Right atrium auricular region (tissue), 2 donors: ENCODE measurements at places on chromosomes 7 and 10. TPM values are rescaled to one million over a fixed set of nuclear protein-coding genes. Genes with fewer than 3 reads are reported as not detected.

- no peak for DNase-seq
Measured at GRCh38 chr7:130491841-130492522, at the start of gene MEST. Gene MEST, plus strand, starts transcription at chr7:130492085. Its CDS starts 229 bp downstream, at chr7:130492314.

DNA sequence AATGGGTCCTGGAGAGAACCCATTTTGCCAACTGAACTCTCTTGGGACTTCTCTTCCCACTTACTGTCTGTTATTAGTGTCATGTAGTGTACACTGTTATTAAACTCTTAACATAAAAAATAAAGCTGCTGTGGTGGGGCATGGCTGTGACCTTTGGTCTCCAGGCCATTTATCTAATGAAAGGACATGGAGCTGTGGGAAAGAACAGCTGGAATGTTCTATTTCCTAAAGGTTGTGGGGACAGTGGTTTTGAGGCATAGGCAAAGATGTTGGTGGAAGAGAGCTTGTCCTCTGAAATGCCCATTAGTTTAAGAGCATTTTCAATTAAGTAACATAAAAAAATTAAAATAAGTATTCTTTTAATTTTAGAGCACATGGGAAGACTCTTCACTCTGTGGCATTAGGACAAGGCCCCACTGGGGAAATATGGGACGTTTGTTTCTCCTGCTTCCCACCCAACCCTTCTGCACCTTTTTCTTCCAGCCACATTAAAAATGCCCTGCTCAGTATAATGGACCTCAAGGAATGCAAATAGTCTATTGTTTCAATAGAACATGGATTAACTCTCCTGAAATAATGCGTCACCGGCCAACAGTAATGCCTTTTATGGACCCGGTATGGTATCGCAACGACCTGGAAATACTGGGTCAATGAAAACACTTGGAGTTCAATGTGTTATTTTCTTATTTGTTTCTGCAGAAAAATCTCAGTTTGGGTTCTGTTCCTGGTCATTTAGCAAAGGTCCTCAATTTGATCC lies 149.6 kb downstream of the BUB3 start:
- no peak for DNase-seq

DNA sequence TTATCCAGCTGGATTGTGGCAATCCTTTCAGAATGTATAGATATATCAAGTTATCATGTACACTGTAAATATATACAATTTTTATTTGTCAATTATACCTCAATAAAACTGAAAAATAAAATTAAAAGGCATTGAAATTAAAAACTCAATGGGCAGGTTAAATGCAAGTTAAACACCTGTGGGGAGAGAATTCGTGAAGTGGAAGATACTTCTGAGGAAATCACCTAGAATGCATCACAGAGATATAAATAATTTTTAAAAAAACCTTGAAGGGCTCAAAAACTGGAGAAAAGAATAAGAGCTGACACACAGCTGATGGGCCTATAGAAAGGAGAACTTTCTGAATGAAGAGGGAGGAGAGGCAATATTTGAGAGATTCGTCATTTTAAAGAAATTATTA lies 37.2 kb upstream of the DRGX start:
- DNase-seq: no peak

- no peak for DNase-seq
Measured at GRCh38 chr10:14740684-14741247, 33.9 kb downstream of the FAM107B start.

GRCh38 chr10:96747734-96748550 lies 27.6 kb upstream of the PIK3AP1 start:
- DNase-seq: no peak

DNA sequence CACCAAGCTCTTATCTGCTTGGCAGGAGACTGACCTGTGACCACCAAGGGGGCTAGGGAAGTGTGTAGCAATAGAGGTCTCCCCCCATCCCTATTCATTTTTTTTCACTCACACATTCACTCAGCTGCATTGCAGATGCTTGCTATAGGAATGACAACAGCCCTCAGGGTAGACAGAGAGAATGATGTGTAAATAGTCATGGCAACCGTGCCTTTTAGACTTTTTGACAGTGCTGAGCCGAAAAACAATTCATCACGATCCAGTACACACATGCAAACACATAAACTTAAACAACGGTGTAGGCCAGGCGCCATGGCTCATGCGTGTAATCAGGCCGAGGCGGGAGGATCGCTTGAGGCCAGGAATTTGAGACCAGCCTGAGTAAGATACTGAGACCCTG lies 7.6 kb upstream of the ELN start:
- no peak for DNase-seq

DNA sequence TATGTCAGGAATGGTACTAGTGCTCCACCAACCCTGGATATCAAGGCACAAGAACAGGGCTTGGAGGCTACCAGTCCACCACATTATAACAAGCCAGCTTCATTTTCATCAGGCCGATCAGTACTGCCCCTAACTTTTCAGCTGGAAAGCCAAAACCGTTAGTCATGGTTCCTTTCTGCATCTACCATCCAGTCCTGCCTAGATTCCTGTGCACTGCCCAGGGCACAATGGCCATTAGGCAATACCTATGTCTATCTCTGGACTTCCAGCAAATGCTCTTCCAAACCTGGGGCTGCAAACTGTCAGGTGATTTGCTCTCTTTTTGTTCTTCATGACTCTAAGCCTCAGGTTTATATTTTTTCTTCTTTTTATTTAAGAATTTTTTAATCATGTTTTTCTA lies 937.7 kb downstream of the SORCS1 start:
- no peak for DNase-seq

- DNase-seq: no peak
Measured at GRCh38 chr10:70124415-70124814, 8.2 kb downstream of the AIFM2 start.

- DNase-seq: no peak
Measured at GRCh38 chr7:44574287-44574872, 672 bp upstream of the DDX56 start.

DNA sequence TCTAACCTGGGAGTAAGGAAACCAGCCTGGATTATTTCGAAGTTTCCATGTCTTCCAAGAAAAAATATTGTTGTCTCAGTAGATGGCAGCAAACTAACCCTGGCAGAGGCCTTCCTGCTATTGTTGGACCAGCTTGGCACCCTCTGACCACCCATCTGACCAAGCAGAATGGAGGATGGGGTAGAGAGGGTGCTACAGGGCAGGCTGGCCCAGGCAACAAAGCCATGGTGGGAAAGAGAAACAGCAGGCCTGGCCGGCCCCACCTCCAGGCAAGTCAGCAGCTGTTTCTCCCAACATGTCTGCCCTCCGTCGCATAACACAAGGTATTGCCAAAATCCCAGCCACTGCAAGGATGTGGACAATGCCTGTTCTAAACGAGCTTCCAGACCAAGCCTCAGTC lies 95.0 kb downstream of the FAM53B start:
- DNase-seq: no peak

DNA sequence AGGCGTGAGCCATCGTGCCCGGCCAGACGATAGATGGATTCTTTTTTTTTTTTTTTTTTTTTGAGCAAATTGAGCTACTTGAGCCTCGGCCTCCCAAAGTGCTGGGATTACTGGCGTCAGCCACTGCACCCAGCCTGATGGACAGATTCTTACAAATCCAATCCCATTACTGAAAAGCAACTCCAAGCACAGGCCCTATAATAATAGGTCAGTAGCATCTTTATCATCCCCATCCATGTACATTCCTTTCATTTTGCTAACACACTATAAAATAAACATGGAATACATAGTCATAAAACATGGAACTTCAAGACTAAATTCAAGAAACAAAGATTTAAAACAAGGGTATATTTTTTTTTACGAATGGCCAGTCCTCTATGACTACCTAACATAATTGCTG lies 16.0 kb upstream of the RSBN1L start:
- DNase-seq: no peak

GRCh38 chr7:45143616-45144015 lies 14.0 kb upstream of the RAMP3 start:
- no peak for DNase-seq

GRCh38 chr7:98755138-98755898 lies 114.5 kb downstream of the TMEM130 start:
- DNase-seq: no peak

DNA sequence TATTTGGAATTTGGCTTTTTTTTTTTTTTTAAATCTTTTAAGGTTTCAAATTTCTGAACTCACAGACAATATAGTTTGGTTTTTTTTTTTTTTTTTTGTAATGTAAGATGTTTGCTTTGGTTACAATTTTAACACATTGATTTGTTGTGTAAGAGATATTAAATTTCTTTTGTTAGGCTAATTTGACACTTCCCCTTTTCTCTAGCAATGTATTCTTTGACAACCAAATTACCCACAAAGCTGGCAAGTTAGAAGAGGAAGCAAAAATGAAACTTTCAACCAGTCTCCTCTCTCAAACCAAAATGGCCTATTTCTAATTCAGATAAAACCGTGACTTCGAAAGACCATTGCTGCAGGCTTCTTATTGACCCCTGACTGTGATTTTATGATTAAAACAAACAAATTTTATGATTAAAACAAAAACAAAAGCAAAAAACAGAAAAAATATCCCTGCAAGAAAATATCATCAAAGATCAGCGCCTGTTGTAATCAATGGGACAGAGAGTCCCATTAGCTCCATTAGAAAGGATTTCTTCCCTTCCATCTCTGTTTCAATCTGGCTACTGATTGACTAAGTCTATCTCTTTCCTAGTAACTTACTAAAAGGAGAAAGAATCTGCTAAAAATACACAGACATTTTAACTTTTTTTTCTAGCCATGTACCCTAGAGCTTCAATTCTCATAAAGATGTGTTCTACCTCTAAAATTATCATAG lies 489.2 kb downstream of the MDFIC start:
- no peak for DNase-seq

- no peak for DNase-seq
Measured at GRCh38 chr7:125592331-125592730, 662.7 kb upstream of the POT1 start.

DNA sequence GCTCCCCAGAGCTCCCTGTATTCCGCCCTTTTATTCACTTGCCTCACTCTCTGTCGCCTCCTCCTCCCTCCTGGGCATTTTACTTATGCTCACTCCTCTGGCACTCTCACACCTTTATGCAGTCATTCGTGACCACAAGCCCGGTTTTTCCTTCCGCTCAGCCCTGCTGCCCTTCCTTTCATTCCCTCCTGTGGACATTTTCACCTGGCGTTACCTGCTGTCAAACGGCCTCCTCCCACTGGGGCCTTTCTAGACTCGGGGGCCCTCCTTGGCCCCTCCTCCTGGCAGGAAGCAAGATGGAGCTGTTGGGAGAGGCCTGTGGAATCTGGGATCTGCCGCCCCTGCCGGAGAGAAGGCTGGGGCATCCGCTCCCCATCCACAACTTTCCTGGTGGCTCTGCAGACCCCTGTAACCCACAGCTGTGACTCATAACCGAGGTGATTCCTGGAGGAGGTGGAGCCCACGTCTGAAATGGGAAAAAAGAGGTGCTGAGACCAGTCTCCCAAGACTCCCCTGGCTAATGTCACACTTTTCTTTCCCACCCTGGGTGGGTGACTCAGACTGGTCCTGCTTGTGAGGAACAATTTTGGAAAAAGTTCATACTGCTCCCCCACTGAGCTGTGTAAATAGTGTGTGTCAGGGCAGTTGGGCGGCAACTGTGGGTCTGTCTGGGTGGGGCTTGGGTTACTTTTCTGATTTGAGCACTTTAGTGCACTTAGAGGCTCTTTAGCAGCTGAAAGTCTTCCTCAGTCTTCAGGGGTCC lies 1.2 kb downstream of the VCL start:
- DNase-seq: peak; percentile 73

GRCh38 chr10:60905580-60905979 lies 38.4 kb downstream of the RHOBTB1 start:
- no peak for DNase-seq

The LRRD1 gene
- total RNA-seq: 0.30 TPM

The OPN1SW gene
- not detected for total RNA-seq

The ASAH2 gene
- total RNA-seq: 1.8 TPM

The CREB3L2 gene
- total RNA-seq: 39.6 TPM

The BICC1 gene
- total RNA-seq: 8.3 TPM

The DNAJC12 gene
- total RNA-seq: 2.6 TPM
